NCI-H2227 treated with DMSO at 0.1 percent for 48 hours (cell line): ENCODE measurements at places on chromosomes 3 and 15.
A peak's percentile ranks its signal among the peaks of the same experiment; 100 is the strongest.

GRCh38 chr15:34049112-34049511 lies 10.1 kb upstream of the AVEN start:
- DNase-seq, result no peak

- no peak for DNase-seq
These were observed 107.8 kb downstream of the MEGF11 start for GRCh38 chr15:66145726-66146182.

- no peak for DNase-seq
These were observed 29.9 kb upstream of the POLR2M start for GRCh38 chr15:57676585-57676984.

GRCh38 chr3:52798978-52799476 lies 4.4 kb downstream of the ITIH3 start:
- DNase-seq, result no peak

GRCh38 chr3:193812791-193813500 lies 219.9 kb downstream of the OPA1 start:
- no peak for DNase-seq

DNA sequence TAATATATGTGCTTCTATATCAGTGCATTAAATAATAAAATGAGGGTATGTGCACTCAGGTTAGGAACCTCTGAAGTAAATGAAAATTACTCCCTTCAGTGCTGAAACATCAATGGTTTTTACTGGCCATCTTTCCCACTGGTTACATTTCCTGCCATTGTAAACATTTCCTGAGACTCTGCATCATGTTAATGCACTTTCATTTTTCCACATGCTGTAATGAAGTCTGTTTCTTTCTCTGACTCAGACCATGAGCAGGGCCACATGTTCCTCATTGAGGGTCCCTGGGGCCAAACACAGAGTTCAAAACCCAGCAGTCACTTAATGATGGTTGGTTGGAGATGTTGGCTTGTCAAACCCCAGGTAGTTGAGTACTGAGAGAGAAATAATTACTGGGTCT lies 15.3 kb downstream of the FAM3D start:
- DNase-seq, result no peak

DNA sequence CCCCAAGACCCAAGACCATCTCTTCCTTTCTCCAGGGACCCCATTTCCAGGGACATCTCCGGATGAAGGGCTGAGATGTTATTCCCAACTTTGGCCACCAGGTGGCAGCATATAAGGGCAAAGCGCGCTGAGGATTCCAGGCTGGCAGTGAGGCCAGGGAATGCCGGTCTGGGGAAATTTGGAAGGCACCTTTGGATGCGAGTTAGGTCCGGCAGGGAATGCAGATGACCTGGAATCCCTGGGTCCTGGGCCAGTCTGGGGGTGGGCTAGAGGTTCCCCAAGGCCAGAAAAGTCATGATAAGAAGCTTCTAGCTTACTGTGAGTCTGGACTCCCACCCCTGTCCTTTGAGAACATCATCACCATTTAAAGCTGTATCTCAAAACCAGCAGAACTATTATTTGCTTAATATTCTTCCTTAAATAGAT lies 1.6 kb upstream of the CHST13 start:
- peak; percentile 13 for DNase-seq

DNA sequence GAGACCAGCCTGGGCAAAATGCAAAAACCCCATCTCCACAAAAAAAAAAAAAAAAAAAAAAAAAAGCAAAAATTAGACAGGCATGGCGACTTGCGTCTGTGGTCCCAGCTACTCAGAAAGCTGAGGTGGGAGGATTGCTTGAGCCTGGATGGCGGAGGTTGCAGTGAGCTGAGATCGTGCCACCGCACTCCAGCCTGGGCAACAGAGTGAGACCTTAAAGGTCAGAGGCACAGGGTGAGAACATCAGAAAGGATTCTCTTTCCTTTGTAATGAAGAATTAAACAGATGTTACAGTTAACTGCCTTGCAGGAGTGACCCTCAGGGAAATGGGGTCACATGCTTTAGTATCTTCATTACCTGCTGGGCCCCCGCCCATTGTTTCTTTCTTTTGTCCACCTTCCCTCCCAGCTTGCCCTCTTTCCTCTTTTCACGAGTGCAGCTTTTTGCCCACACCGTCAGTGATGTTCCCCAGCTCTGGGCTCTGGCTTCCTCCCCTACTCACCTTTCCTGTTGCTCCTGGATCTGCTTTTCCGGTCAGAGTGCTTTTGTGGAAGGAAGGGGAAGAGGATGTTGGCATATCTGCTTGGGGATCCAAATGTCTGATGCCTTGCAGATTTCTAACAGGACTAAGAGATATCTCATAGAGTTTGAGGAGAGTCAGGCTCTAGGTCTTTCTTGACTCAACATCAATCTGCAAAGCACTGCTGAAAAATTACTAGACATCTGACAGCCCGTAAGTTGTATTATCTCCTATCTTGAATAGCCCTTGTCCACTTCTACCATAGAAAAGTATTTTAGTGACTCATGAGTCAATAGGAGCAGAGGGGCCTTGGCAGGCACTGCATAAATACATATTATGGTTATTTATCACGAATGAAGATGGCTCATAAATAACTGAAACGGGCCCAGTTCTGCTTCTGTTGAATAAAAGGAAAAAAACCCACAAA lies 35.6 kb upstream of the NDUFB4 start:
- DNase-seq, result no peak

DNA sequence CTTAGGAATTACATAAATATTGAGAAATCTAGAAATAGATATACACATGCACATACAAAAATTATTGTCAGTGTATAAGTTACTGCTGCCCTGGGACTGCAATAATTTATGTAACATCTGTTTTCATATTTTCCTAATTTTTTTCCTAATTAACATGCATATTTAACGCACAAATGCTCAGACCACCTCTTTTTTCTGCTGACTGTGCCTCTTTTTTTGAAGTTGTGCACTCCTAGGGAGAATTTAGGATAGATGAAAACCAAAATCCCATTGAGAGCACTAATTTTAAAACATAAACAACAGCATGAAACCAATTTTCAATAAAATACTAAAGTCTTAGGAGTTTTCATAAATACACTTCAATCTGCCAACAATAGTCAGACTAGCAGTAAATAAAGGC lies 154.0 kb downstream of the TBC1D5 start:
- no peak for DNase-seq

DNA sequence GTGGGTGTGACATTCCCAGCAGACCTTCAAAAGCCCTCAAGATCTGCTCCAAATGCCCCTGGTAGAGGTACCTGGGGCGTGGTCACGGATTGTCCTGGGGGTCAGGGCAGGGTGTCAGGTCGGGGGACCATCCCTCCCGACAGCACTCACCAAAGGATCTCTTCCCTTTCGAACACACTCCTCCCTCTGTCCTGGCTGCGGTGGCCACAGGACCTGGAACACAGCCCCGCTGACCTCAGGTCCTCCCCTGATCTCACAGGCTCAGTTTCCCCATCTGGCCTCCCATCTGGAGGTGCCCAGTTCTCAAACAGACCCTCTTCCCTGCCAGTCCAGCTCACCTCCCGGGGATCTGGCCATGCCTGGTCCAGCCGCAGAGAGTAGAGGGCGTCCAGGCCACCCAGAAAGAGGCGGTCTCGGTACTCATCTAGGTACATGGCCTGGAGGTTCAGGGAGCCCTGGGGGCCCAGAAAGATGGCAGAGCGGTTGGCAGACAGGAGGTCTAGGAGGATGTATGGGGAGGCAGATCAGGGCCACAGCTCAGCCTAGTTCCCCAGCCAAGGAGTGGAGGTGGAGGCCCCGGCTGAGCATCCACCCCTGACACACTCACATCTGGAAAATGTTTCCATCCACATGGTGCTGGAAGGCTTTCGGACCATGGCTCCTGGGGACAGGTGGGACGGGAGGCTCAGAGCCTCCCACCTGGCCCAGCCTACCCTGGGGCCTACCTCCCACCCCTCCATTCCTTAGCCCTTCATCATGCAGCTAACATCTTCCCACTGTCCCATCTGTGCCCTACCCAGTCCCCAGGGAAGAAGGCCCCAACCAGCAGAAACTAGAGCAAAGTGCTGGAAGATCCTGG lies 2.3 kb downstream of the SEMA3G start:
- no peak for DNase-seq

- no peak for DNase-seq
These were observed 33.8 kb downstream of the ALDH1L1 start for GRCh38 chr3:126146525-126147146.

DNA sequence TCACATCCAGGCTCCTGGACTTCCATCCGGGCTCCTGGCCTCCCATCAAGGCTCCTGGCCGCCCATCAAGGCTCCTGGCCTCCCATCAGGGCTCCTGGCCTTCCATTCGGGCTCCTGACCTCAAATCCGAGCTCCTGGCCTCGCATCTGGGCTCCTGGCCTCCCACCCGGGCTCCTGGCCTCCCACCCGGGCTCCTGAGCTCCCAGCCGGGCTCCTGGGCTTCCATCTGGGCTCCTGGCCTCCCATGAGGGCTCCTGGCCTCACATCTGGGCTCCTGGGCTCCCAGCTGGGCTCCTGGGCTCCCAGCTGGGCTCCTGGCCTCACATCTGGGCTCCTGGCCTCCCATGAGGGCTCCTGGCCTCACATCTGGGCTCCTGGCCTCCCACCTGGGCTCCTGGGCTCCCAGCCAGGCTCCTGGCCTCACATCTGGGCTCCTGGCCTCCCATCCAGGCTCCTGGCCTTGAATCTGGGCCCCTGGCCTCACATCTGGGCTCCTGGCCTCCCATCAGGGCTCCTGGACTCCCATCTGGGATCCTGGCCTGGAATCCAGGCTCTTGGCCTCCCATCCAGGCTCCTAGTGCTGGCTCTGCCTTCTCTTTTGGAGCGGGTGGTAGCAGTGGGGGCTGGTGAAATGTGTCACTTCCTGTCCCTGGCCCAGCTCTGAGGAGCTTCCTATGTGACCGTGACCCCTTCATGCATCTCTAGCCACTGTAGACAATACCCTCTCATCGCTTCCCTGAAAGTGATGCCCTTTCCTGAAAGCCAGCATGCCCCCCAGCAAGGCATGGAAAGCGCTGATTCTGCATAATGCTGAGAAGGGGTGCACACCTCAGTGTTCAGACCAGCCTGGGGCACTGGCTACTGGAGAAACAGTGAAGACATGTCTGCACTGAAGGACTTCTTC lies 62.7 kb upstream of the BLM start:
- DNase-seq, result no peak

- no peak for DNase-seq
These were observed 106.5 kb downstream of the ITPR1 start for GRCh38 chr3:4599612-4600011.

- no peak for DNase-seq
These were observed 43.0 kb upstream of the SH3GL3 start for GRCh38 chr15:83404121-83404520.

GRCh38 chr3:197750858-197751737 lies 1.4 kb downstream of the FYTTD1 start:
- peak; percentile 26 for DNase-seq

GRCh38 chr3:196081002-196081833 lies 672 bp downstream of the TFRC start:
- peak; percentile 59 for DNase-seq

DNA sequence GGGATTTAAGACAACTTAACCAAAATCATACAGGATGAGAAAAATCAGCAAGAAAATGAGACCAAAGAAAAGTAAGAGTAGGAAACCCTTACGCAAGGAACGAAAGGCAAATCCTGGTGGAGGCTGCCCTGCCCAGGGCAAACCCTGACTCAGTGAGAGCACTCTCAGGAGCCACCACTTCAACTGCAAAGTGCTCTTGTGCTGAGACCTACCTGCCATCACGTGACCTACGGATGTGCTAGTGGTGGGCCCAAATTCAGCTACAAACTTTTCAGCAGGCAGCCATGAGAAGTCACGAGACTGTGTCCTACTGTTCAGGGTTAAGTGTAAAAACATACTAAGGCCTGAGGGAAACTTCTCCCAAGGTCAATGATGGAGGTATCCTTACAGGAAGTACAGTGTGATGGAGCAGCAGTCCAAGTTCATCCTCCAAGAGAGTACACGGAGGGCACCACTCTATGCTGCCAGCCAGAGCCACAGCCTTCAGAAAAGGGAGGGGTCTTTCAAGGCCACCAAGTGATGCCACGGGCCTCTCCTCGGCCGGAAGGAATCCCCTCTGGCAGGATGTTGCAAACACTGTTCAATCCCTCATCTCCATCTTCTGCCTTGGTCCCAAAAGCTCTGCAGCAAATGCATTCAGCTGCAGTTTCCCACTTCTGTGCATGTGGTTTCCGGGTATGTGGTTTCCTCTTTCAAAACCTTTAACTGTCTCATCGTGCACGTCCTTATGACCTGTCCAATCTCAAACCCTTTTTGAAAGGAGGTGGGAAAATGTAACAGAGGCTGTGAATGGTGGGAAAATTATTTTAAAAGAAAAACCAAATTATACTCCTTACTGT lies 9.5 kb downstream of the CHSY1 start:
- DNase-seq, result no peak

DNA sequence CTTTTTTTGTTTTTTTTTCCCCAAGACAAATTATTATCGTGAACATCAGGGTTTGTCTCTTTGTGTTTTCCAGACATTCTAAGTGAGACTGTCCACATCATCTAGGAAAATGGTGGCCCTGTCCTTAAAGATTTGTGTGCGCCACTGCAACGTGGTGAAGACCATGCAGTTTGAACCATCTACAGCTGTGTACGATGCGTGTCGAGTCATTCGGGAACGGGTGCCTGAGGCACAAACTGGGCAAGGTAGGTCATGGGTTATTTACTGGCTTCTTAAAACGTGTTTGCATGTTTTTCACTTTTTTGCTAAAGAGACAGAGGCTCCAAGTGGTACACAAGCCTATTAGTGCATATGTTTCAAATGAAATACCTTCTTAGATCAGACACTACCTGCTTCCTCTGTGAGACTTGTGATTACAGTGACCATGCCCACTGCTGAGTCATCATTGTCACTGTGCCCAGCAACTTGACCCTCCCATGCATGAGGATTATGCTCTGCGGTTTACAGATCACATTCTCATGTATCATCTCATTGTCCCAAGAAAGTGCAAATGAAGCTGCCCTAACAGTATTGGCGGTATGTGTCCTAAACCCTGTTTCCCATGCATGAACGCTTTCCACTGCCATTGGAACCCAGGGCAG lies 395.2 kb upstream of the TPM1 start:
- no peak for DNase-seq

DNA sequence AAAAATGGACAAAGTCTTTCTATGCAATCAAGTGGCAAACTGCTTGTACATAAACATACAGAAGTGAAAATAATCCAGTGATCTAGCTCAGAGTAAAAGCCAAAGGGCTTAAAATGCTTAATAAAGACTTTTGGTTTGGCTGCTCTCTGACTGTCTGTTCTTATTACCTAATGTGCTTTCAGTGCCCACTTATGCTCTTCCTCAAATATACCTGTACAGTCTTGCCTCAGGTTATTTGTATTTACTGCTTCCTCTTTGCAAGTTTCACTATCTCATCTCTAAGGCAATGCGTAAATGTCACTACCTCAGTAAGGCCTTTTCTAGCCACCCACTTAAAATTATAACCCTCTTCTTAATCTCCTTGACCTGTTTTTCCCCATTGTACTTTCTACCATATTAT lies 171.8 kb downstream of the EPHA6 start:
- DNase-seq, result no peak
